Activated T-helper 2 cell treated with anti-CD3 and anti-CD28 coated beads, Interferon-gamma antibody, Interleukin-2, Interleukin-4, amounts not matched to agents 10 μg/mL and 5 μg/mL and 100 μg/mL, durations not matched to agents 14 hours and 24 hours and 36 hours (primary cell): ENCODE measurements at places on chromosomes 6 and 20. TPM values are rescaled to one million over a fixed set of nuclear protein-coding genes. Genes with fewer than 3 reads are reported as not detected.

DNA sequence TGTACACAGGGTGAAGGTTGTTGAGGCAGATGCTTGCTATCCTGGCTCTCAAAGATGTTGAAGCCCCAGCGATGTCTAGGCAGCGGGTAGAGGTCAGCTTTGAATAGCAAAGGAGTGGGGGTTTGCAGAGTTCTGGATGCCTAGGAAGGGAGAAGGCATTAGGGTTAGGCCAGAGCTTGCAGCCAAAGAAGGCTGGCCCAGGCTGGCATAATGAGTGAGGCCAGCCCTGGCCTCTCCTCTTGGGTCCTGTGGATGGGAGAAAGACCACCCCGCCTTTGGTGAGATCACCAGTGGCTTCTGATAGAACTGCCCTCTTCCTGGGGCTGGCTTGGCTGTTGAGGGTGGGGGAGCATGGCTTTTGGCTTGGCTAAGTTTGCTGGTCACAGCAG is 406 bp upstream of the WFDC5 start:
- DNase-seq = no peak

GRCh38 chr6:63553208-63553607 is 19.1 kb upstream of the LOC128125822 start:
- DNase-seq = no peak

DNA sequence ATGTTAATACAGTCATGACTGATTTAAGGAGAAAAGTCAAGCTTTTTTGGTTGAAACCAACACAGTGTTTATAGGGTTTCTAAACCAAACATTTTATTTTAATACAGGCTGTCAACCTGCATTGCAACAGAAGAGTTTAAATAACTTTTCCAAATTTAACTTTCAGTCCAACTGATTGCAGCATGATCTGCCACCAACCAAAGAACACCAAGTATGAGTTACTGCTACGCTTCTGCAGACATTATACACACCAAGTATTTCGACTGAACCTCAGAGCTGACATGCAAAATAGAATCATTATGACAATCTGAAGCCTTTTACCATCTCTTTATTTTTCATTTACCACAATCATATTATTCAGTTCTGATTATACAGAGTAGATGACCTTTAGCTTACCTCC is 151.2 kb upstream of the DST start:
- DNase-seq = no peak

PGBD1 gene
- total RNA-seq = 3.4 and 3.8 TPM in 2 replicates

DOK5 gene
- total RNA-seq = 2.9 and 4.7 TPM in 2 replicates
